ENCODE measurements at places on chromosomes 7 and 10. TPM values are rescaled to one million over a fixed set of nuclear protein-coding genes. Genes with fewer than 3 reads are reported as not detected.

The CDHR1 gene
- 0.75 TPM for total RNA-seq

The RSPH10B2 gene
- 0.29 TPM for total RNA-seq

- H3K4me3 ChIP-seq = no peak overlapping the region
- no peaks in the 10 kb centered on the region for H3K4me1 ChIP-seq
- DNase-seq = no peak
- H3K27ac ChIP-seq = no peak overlapping the region
These were observed 14.9 kb downstream of the GTF2I start for GRCh38 chr7:74672343-74672915.

DNA sequence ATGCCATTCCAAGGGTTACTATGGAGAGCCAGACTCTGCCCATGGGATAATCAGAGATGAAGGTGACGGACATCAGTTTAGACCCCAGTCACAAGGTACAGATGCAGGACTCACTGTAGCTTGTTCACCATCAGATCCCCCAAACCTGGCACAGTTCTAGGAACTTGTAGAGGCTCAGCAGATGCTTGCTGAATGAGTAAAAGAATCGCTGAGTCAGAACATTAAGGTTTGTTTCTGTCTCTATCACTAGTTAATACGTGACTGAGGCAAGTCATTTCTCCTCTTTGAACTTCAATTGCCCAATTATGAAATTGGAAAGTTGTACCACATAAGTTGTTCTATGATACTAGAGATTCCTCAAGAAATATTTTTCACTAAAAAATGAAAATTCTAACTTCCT, 65.1 kb downstream of the PPP1R3C start:
- H3K4me1 ChIP-seq = no peaks in the 10 kb centered on the region
- no peaks in the 10 kb centered on the region for H3K27me3 ChIP-seq
- no peak for DNase-seq
- H3K36me3 ChIP-seq = no peaks in the 10 kb centered on the region
- no peak overlapping the region for H3K27ac ChIP-seq

GRCh38 chr10:31620226-31621151, 301.5 kb downstream of the ZEB1 start:
- H3K4me3 ChIP-seq = no peak overlapping the region
- H3K4me1 ChIP-seq = peaks cover 20% of the 10 kb centered on the region
- peak; percentile 91 for DNase-seq

DNA sequence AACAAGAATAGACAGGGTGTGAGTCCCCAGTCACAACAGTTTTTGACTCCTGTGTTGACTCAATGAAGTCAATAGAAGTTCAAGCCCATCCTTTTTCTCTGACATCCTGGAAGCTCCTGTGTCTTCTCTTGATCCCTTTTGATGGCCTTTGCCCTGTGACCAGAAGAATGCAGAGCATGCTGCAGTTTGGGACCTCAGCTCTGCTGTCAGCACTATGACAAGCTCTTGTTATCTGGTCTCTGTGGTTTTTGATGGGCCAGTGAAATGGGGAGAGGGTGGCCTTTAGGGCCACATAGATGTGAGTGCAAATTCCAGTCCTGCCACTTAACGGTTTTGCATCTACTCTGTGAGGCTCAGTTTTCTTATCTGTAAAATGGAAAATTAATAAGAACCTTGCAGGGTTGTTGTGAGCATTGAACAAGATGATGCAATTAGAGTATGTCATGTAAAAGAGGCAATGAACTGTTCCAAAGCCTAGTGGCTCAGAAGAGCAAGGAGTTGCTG, 102.4 kb upstream of the IKZF1 start:
- H3K4me3 ChIP-seq = no peak overlapping the region
- no peak for DNase-seq
- no peak overlapping the region for H3K27ac ChIP-seq
- H3K27me3 ChIP-seq = no peaks in the 10 kb centered on the region

- DNase-seq = no peak
- H3K4me3 ChIP-seq = no peak overlapping the region
- H3K4me1 ChIP-seq = peaks cover 17% of the 10 kb centered on the region
- no peaks in the 10 kb centered on the region for H3K27me3 ChIP-seq
- no peak overlapping the region for H3K27ac ChIP-seq
These were observed 20.2 kb upstream of the BAIAP2L1 start for GRCh38 chr7:98420966-98421612.

Measured in astrocyte (in vitro differentiated cells and primary cell).